Kasumi-1 (cell line): ENCODE measurements at places on chromosomes 5 and 9.

DNA sequence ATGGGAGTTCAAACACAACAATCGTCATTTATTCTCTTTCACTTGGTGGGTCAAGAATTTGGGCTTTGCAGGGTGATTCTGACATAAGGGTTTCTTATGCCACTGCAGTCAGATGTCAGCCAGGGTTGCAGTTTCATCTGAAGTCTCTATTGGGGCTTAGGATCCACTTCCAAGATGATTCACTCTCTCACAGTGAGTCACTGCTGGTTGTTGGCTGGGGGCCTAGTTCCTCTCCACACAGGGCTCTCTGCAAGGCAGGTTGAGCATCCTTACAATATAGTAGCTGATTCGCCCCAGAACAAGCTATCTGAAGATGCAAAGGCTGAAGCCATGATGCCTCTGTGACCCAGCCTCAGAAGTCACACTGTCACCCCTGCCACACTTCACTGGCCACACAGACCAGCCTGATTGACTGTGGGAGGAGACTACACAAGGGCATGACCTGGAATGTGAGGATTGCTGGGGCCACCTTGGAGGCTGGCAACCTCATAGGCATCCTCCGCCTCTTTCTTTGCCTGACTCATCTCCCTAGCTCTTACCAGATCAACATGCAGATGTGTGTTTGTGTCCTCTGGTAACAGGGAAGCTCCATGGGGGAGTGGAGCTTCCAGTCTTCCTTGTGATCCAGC lies 4.5 kb upstream of the CARD19 start:
- DNase-seq: peak; percentile 54

GRCh38 chr5:159893040-159893695 lies 23.1 kb upstream of the ADRA1B start:
- no peak for DNase-seq

GRCh38 chr9:91560301-91560700 lies 136.7 kb upstream of the NFIL3 start:
- no peak for DNase-seq

DNA sequence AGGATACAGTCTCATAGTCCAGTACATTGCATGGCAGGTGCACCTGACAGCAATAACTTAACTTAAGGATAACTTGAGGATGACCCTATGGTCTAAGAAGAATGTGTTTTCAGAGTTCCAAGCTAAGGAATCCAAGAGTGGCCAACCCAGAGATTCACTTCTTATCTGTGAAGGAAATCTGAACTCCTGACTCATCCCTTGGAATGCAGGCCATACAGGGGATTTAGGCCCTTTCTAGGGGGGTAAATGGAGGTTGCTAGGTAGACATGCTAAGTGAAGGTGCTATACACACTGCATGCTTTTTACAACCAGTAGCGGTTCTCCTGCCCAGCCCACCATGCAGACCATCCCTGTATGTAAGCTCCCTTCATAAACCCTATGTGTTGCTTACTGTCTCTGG lies 50.4 kb downstream of the HTR1A start:
- no peak for DNase-seq
